Hematopoietic multipotent progenitor cell treated with erythropoietin and hydrocortisone succinate and interleukin-3 and kit ligand, for 15 days (in vitro differentiated cells): ENCODE measurements at places on chromosomes 3 and 15.

GRCh38 chr3:194128202-194128918, 7.6 kb upstream of the HES1 start:
- no peak for DNase-seq

DNA sequence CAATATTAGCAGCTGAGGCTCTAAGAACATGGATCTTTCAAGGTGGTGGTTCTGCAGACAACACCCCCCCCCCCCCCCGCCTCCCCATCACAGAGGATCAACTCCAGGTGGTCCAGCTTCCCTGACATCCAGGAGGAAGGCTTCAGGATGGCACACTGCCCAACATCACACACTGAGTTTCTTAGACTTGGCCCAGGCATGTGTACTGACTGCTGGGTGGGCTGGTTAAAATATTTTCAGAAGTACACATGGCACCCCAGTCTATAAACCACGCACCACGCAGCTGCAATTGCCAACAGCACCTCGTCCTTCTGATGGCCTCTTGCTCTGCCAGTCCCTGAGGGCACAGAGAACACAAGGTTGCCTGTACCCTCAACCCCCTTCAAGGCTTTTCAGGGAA, 22.1 kb downstream of the SRPRB start:
- DNase-seq, result no peak

GRCh38 chr15:62486041-62486440, 321.0 kb upstream of the C2CD4B start:
- no peak for DNase-seq

DNA sequence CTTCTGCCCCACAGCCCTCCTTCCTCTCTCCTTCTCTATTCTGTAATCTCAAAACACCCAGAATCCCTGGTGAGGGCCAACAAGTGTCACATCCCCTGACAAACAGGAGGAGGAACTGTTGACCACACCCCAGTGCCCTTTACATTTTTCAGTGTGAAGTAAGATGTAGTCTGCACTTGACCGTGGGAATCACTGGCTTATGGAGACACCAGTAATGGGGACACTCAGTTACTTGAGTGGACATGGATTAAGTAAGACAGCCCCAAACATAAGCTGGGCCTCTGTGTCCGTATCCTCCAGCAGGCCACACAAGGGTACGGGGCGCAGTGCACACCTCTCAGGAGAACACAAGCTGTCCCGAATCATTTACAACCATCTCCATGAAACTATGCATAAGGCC, 28.4 kb upstream of the LIMD1 start:
- DNase-seq, result no peak

DNA sequence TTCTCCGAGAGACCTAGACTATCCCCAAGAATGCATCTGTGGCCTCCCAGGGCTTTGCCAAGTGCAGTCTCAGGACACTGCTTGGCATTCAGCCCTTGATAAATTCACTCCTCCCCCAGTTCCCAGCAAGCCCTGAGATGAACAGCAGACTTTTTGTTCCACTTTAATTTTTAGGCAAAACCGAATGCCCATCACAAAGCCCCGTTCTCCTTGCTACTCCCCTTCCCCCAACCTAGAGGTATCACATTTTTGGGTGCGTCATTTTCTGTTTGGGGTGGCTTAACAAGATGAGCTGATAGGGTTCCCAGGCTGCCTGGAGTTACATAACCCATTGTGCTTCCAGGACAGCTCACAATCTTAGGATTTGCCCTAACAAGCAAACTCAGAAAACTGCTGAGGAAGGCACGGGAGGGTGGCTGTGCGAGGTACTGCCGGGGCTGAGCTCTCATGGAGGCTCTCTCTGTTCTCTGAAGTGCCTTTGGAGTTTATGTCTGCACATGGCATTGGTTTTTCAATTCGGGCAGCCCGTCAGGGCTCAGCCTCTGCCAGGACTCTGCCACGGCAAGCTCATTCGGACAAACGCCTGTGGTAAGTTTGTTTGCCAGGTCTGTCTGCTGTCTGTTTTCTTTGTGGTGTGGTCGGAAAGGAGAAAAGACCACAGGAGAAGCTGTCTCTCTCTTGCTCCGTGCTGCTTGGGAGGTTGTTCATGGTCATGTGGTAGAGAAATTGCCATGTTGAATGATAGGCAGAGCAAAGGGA, at the start of gene TRAK1:
TSS of gene TRAK1 (plus strand) at position 385 of the 759 bp plus-strand sequence. CDS start at position 498, 113 bp downstream.
- no peak for DNase-seq
